ENCODE measurements at places on chromosomes 4 and X.
A peak's percentile ranks its signal among the peaks of the same experiment; 100 is the strongest.

DNA sequence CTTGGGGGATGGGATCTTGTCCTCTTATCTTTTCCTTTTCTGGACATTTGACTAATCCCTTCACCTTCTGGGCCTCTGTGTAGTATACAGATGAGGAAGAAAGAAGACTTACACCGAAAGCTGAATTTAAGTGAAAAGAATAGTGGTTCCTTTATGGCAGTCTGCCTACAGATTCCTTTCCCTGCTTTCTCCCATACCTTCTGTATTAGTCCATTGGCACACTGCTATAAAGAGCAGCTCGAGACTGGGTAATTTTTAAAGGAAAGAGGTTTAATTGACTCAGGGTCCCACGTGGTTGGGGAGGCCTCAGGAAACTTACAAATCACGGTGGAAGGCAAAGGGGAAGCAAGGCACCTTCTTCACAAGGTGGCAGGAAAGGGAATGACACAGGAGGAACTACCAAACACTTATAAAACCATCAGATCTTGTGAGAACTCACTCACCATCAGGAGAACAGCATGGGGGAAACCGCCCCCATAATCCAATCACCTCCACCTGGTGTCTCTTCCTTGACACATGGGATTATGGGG lies 34.0 kb upstream of the CD38 start:
- DNase-seq: no peak

DNA sequence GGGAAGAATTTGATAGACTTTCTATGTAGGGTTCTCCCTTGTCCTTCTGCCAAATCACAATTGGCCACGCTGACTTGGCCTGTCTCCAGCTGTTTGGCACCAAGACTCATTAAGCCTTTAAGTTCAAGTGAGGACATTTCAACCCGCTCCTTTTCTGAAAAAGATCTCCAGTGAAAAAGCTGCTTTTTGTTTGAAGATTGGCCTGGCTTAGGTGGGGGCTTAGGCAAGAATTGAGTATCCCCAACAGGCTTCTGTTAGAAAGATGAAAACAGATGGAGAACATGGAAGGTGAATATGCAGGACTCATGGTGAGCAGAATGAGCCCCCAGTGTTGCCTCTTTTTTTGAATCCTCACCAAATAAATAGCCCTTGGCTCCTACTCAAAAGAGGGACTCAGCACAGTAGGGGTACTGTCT lies 28.5 kb upstream of the LIMCH1 start:
- DNase-seq: no peak

DNA sequence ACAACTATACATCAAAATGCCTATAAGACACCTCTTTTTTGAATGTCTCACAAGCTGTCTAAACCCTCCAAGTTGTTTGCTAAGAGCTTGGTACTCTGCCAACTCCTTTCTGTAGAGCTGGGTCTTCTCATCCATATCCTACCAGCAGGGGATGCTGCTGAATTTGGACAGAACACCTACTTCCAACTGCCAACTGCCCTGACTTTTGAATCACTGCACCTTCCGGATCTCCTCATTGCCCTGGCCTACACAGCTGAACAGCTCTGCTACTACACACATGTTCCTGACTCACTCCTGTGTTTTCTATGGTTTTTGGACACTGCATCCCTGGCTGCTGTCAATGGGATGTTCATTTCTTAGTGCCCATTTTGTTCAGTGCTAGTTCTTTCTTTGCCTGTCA lies 18.7 kb downstream of the FAM184B start:
- DNase-seq: peak; percentile 30

- DNase-seq: peak; percentile 2
These were observed 556.3 kb downstream of the PPARGC1A start for GRCh38 chr4:23333556-23333945.

GRCh38 chr4:11605597-11605996 lies 176.9 kb upstream of the HS3ST1 start:
- no peak for DNase-seq

Measured in RPMI8226 (cell line).